ENCODE measurements at places on chromosomes 7 and 10.

- DNase-seq, result no peak
Observed at GRCh38 chr7:85840554-85840953, 653.7 kb upstream of the SEMA3D start.

DNA sequence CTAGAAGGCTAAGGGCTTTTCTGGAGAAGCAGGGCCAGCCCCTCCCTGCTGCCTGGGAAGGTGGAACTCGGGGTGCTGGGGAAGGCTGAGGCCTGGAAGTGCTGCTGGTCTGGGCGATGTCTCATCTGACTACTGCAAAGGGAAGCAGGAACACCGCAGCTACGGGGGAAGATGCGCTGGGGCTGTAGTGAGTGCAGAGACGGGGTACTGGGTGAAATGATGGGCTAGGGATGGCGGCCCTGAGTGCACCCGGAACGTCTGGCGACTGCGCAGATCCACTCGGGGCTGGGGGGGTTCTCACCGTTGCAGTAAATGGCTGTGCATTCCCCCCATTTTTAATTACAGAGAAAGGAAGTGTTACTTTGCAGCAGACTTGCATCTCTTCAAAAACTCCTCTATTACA lies 195.4 kb upstream of the ADARB2 start:
- DNase-seq, result no peak

DNA sequence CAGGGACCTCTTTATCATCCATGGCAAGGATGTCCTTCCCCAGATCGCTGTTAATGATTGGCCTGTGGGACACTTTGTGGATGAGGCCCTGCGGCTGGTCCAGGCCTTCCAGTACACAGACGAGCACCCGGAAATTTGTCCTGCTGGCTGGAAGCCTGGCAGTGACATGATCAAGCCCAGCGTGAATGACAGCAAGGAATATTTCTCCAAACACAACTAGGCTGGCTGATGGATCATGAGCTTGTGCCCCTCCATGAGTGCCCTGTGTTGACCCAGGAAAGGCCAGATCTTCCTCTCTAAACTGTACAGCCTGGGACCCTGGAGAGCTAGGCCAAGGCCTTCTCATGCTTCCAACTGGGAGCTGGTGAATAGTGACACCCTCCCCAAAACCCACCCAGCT lies 124.1 kb downstream of the CUL2 start:
- no peak for DNase-seq

DNA sequence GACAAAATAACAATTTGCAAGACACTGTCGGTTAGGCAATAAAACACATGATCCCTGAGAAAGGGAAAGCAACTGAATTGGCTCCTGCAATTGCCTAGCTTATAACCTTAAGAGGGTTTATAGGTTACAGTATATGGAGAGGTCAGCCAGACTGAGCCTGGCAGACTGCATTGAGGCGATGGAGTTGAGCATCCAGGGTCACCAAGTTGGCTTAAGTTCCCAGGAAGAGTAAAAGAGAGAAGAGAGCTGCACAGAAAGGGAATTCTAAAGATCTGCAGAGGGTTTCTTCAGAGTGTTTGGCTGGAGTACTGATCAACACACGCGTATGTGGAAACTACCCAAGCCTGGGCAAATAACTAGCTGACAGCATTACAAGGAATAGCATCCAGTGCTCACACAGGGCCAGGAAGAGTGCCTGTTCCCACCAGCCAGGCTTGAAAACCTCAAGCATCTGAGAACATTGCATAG lies 11.2 kb downstream of the ANKMY2 start:
- DNase-seq, result no peak

DNA sequence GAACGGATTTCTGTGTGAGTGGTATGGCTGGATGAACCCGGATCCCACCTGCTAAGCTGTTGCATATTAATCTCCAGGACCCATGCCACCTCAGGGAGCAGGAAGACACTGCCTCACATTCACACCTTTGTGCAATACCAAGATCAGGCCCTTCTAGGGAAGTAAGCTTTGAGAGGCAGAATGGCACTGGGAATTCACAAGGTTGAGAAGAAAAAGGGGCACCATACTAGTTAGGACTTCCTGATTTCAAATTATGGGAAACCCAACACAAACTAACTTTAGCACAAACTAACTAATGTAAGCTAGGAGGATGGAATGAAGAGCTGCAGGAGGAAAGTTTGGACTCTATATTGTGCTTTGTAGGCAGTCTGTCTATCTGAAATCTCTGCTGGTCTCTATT lies 71.3 kb downstream of the TBXAS1 start:
- DNase-seq, result no peak

- no peak for DNase-seq
Observed at GRCh38 chr7:3464900-3465622, 164.0 kb downstream of the SDK1 start.

GRCh38 chr7:4700577-4701235 lies 18.6 kb downstream of the FOXK1 start:
- no peak for DNase-seq

- DNase-seq, result no peak
Observed at GRCh38 chr7:19213746-19214145, 68.5 kb upstream of the FERD3L start.

DNA sequence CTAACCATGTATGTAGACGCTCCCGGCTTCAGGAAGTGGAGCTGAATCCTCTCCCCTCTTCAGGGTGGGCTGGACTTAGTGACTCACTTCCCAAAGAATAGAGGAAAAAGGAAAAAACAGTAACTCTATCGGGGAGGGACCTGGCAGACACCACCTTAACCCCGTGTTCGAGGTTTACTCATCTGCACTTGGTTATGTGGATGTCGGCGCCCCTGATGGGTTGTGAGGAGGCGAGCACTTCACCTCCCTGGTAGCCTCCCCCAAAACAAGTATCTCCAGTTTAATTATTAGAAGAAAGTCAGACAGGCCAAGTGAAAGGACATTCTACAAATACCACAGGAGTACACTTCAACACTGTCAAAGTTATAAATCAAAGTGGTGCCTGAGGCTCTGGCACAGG lies 559.7 kb downstream of the TCERG1L start:
- no peak for DNase-seq

- no peak for DNase-seq
Observed at GRCh38 chr7:30934225-30934624, 22.6 kb downstream of the AQP1 start.

GRCh38 chr10:75508814-75509306 lies 77.4 kb downstream of the LRMDA start:
- DNase-seq, result no peak

GRCh38 chr7:92813390-92814024 lies 22.9 kb downstream of the CDK6 start:
- no peak for DNase-seq

DNA sequence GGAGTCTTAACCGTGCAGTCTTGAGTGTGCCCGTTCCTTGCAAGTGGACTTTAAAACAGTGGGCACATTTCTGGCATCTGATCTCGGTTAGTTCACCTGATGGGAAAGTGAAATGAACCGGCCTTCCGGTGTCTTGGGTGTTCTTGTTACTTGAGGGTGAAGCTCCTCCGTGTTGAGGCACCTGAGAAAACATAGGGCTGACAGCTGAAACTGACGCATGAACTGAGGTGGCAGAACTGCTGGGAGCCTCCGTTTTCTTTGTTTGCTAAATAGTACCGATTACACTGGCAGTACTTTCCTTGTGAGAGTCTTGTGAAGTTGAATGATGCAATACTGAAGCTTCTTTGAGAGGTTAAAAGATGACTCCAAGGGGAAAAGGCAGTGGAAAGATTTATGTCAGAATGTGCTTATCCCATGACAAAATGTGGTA lies 62.8 kb upstream of the SAMD8 start:
- no peak for DNase-seq

DNA sequence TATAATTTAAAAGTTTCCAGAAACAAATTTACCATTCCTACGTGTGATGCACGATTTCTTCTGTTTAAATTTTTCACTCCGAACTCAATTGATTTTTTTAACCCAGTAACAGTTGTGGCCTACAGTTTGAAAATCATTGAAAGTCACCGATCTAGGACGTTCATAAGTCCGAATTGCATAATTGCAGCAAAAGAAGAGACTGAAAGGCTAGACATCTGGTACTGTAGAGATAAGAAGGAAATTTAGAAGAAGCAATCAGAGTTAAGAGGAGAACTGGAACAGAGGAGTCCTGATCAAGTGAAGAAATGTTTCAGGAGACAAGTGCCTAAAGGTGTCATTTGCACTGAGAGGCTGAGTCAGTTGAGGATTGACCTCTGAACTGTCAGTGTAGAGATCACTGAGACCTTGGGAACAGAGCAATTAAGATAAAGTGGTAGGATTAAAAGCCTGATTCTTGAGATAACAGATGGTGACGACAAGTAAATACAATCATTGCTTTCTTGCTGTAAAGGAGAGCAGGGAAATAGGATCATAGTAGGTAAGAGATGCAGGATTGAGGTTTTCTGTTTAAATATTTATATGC lies 73.5 kb downstream of the ZFAND4 start:
- peak; percentile 24 for DNase-seq

GRCh38 chr7:94444813-94445212 lies 50.1 kb downstream of the COL1A2 start:
- DNase-seq, result no peak

- DNase-seq, result no peak
Observed at GRCh38 chr10:80871083-80871482, 333.4 kb downstream of the SH2D4B start.

- no peak for DNase-seq
Observed at GRCh38 chr10:80477813-80478212, 23.7 kb downstream of the TSPAN14 start.

DNA sequence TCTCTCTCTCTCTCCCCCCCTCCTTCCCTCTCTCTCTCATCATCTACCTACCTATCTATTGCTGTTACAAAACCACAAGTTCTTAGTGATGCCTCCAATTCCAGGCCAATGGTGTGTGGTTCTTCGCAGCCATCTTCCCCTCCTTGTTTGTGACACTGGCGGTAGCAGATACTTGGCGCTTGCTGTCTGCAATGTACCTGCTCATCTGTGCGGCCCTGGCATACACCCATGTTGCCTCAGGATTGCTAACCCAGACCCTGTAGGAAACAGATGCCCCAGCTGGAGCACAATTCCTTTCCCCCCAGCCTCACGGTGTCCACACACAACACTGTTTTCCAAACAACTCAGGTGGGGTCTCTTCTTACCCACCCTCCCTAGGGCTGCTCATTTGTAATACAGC lies 13.6 kb upstream of the DPYSL4 start:
- no peak for DNase-seq

DNA sequence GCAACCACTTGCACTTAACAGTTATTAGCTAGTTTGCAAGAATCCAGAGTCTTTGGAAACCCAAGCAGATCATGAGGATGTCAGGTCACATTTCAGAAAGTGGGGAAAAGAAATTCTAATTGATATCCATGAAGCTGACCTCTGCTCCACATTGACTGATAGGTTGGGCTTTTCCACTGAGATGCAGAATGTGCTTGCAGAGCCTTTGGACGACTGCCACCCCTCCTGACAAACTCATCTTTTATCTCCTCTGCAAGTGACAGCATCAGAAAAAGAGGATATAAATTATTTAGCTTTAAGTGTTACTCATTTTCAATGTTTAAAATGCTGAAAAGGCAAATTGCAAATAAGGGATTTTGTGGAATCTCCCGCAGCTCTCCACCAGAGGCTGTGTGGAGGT lies 75.3 kb downstream of the C10orf90 start:
- no peak for DNase-seq

- DNase-seq, result no peak
Observed at GRCh38 chr7:66055321-66055956, 20.2 kb upstream of the ASL start.

GRCh38 chr7:30931929-30932540 lies 20.4 kb downstream of the AQP1 start:
- DNase-seq, result no peak

DNA sequence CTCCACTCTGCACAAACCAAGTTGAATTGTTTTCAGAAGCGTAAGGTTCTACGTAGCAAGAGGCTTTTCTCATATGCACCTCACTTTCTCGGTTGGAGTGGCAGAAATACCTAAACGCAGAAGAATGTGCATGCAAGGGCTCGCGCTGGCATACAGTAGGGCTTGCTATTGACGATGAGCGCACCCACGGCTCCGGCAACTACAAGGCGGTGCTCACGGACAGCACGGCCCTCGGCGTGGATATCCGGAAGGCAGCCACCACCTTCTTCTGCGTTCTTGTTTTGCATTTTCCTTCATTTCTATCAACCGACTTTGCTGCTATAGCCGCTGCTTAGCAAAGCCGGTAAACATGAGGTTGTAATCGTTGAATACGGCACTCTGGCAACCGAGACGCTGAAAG lies 51.1 kb upstream of the UBE3C start:
- no peak for DNase-seq

- DNase-seq, result no peak
Observed at GRCh38 chr10:31704195-31704594, 224.4 kb downstream of the ARHGAP12 start.

GRCh38 chr10:103276896-103277712 lies at the start of gene INA:
INA (plus strand) TSS chr10:103277138; CDS start chr10:103277212, 74 bp downstream.
- DNase-seq, result no peak

GRCh38 chr10:78471326-78471722 lies 437.7 kb downstream of the RPS24 start:
- DNase-seq, result no peak

GRCh38 chr10:16752099-16752498 lies 65.1 kb downstream of the RSU1 start:
- no peak for DNase-seq

GRCh38 chr10:964321-964987 lies 23.8 kb upstream of the GTPBP4 start:
- no peak for DNase-seq

- no peak for DNase-seq
Observed at GRCh38 chr7:1757601-1758000, 87.5 kb downstream of the ELFN1 start.

DNA sequence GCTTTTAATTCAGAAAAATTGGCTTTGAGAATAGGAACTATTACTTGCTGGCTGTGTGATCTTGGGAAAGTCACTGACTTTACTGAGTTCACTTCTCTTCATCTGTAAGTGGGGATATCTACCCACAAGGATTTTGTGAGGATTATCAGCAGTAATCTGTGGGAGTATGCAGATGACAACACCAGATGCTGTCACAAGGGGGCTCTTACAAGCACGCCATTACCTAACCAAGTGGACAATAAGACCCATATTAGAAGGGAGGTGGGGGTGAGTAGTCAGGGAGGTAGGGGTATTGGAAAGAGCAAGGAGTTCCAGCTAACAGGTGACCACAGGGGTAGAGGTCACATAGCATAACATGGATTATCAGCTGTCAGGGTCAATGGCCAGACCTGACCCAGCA lies 569.4 kb downstream of the SUGCT start:
- no peak for DNase-seq
